Fibroblast of skin of right quadriceps (primary cell): ENCODE measurements at places on chromosomes 13 and 19.

- no peak for DNase-seq
Observed at GRCh38 chr13:61294467-61295191, 121.0 kb downstream of the PCDH20 start.

DNA sequence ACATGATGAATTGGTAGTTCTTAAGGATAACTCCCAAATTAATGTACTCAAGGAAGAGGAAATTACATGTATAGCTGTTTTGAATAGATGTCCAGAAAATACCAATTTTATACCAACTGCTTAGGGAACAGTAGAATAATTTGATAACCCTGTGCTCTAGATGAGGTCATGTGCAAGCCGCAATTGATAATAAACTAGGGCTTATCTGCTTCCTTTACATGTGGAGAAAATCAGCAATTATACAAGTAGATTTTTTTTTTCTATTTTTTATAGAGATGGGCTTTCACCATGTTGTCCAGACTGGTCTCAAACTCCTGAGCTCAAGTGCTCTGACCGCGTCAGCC, 9.3 kb downstream of the TPT1 start:
- no peak for DNase-seq

DNA sequence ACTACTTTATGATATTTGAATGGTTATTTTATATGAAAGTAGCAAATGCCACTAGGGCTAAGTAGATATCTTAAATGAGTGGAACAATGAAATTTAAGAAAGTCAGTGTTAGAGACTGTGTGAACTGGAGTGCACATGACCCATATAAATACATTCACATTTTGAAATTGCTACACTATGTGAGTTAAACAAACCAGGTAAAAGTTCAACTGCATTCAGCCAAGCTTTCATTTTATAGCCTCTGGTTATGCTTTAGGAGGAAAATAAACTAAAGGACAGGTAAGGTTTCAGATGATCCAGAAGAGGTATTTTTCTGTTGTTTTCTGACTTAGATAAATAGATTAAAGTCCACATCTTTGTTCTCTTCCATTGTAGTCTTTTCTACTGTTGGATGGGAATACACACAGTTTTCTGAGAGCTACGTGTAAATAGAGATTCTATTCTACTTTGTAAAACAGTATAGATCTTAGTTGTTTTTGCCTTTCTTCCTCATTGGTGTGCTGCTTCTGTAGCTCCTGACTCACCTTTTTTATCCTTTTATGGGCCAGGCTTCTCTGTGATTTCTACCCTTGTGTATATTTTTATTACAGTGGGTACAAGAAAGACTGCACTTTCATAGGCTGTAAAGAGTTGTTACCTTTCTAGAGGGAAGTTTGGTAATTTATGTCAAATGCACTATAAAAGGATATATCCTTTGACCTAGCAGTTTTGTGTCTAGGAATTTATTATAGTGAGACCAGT, 54.6 kb upstream of the KCTD4 start:
- no peak for DNase-seq

- DNase-seq: no peak
Observed at GRCh38 chr19:3784607-3785450, 1.4 kb downstream of the MATK start.

DNA sequence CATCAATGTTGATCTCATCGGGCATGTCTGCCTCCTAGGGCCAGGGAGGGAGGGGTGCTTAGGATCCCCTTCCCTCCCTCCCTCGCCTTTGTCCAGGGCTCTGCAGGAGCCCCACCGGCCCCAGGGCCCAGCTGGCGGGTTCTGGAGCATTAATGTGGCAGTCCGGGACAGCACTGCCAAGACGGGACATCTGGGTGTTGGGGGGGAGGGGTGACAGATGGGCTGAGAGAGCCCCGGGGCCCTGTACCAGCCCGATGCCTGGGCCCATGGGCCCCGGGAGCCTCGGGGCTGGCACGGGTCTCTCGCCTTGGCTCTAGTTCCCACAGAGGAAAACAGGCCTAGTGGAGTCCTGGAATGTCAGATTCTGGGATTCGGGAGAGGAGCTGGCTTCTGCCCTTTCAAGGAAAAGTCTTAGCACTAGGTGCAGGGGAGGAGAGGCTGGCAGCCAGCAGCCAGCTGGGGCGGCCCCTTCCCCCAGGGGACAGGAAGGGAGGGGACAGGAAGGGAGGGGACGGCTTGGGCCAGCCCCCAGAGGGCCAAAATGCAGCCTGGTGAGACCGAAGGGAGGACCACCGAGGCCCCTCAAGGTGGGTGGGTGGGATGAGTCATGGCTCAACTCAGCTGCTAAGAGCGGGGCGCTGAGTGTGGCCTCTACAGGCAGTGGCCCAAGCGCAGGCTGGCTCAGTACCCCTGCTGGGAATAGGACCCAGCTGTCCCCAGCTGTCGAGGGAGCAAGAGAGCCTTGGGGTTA, 3.1 kb downstream of the PPP1R14A start:
- DNase-seq: no peak

DNA sequence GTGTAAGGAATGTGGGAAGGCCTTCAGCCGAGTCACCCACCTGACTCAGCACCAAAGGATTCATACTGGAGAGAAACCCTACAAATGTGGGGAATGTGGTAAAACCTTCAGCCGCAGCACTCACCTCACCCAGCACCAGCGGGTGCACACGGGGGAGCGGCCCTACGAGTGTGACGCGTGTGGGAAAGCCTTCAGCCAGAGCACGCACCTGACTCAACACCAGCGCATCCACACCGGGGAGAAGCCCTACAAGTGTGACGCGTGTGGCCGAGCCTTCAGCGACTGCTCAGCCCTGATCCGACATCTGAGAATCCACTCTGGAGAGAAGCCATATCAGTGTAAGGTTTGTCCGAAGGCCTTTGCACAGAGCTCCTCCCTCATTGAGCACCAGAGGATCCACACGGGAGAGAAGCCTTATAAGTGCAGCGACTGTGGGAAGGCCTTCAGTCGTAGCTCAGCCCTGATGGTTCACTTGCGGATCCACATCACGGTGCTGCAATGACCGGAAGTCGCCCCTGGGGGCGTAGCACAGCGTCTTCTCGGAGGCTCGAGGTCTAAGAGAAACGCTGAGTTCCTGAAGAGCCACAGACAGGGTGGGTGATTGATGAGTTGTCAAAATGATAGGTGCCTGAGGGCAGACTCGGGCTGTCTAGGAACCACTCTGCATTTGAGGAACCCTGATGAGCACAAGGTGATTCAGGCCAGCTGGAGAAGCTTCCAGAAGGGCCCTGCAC, 12.2 kb downstream of the ZSCAN22 start:
- no peak for DNase-seq

DNA sequence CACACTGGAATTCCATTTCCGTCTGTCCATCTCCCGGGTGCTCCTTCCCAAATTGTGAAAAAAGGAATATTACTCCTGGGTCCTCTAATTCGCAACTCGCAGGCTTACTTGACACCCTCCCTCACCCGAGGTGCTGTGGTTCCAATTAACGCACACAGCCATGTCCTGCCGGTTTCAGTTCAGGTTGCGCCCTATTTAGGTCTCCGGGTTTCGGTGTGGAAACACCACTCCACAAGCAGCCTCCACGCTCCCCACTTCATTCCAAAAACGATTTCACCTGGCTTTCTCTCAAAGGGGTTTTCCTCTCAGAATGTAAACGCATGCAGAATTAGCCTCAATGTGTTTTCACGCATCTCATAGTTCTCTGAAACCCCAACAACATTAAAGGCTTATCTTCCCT, 37.9 kb downstream of the NAXD start:
- DNase-seq: no peak

- DNase-seq: no peak
Observed at GRCh38 chr13:112105892-112106291, 38.9 kb downstream of the SOX1 start.

GRCh38 chr13:48222358-48223301, 10.4 kb upstream of the ITM2B start:
- no peak for DNase-seq

- no peak for DNase-seq
Observed at GRCh38 chr19:28636016-28636629, 576.8 kb downstream of the UQCRFS1 start.

GRCh38 chr19:47157431-47158321, 27.0 kb downstream of the SAE1 start:
- peak; percentile 68 for DNase-seq

DNA sequence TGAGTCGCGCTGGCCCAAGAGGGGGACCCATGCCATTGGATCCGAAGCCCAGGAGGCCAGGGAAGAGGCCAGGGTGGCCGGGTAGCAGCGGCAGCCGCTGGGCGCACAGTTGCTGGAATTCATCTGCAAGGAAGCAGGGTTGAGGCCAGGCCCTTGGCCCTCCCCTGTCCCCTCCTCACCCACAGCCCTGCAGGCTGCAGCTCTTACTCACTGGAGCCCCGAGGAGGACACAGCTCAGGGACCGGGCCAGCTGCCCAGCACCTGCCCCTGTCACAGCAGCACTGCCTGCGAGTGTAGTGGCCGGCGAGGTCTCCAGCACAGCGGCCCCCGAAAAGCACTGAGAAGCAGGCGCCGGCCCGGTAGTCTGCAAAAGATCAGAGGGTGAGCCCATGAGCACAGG, 11.2 kb downstream of the FBN3 start:
- no peak for DNase-seq

DNA sequence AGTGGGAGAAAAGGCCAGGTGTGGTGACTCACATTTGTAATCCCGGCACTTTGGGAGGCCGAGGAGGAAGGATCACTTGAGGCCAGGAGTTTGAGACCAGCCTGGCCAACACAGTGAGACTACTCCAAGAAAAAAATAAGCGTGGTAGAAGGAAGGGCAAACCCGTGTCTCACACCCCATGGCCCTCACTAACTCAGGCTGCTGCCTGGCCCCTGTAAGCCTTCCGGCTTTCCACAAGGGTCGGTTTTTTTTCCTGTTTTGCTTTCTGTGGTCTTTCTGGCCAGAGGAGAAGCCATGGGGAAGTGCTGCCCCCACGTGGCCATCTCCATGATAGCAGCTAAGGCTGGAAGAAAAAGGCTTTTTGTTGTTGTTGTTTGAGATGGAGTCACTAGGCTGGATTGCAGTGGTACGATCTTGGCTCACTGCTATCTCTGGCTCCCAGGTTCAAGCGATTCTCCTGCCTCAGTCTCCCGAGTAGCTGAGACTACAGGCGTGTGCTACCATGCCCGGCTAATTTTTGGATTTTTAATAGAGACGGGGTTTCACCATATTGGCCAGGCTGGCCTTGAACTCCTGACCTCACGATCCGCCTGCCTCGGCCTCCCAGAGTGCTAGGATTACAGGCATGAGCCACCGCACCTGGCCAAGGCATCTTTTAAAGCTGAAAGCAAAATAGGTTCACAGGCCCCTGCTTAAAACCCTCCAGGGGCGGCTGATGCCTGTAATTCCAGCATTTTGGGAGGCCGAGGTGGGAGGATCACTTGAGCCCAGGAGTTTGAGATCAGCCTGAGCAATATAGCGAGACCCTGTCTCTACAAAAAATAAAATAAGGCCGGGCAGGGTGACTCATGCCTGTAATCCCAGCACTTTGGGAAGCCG, 7.5 kb upstream of the ARHGEF18 start:
- peak; percentile 69 for DNase-seq

- no peak for DNase-seq
Observed at GRCh38 chr13:72199640-72200039, 332.6 kb upstream of the DACH1 start.

DNA sequence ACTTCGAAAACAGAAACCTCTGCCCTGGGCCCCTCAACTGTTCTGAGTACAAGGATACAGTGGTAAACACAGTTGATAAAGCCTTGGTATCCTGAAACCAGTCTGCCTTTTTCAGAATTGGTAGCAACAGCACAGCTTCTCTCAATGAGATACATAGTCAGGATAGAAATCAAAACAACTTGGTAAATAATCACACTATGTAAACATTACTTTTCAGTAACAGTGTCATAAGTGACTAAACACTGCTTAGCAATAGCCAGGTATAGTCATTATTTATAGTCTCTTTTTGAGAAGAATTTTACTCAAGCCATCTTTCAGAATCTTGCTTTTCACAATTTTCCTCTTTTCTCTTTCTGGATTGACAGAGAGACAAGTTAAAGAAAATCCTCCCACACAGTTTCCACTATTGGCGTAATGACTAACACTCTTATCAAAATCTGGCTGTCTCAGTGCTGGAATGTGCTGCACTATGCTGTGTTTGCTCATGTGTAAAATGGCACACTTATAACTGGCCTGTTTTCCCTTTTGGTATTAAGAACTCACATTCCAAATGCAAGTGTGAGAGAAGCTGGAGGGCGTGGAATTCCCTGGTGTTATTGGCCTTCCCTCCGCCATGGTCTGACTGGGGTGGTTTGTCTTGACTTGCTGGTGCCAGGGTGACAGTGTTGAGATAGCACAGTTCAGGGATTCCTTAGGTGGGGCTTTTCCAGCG, 368.8 kb downstream of the TDRD3 start:
- no peak for DNase-seq

GRCh38 chr13:108268466-108269112, 929 bp upstream of the TNFSF13B start:
- DNase-seq: no peak

- no peak for DNase-seq
Observed at GRCh38 chr19:15161028-15161984, 39.5 kb downstream of the NOTCH3 start.

GRCh38 chr13:97077341-97077740, 83.1 kb upstream of the OXGR1 start:
- DNase-seq: no peak

DNA sequence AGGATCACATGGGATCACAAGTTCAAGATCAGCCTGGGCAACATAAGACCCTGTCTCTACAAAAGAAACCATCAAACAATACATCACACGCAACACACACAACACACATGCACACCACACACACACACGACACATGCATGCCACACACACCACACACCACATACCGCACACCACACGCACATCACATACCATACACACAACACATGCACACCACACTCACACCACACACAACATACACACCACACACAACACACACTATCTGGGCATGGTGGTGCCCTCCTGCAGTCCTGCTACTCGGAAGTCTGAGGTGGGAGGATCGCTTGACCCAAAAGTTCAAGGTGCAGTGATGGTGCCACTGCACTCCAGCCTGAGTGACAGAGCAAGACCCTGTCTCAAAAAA, 198.3 kb downstream of the USP12 start:
- no peak for DNase-seq

DNA sequence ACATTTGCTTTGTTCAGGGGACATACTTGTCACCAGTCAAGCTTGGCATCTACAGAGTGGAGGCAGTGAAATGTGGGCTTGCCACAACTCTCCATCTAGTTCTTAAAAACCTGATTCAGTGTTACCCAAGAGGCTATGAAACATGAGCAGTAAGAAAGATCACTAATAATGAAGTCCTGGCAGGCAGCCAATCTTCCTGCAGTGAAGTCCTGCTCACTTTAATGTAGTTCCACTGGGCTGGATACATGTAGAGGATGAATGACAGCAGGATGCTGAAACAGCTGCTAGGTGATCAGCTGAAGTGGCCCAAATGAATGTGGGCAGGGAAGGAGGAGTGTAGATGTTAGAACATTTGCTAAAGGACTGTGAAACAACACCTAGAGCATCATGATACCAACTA, 1213.1 kb downstream of the OLFM4 start:
- DNase-seq: no peak

- DNase-seq: no peak
Observed at GRCh38 chr13:109794095-109794494, 7.7 kb upstream of the IRS2 start.

- no peak for DNase-seq
Observed at GRCh38 chr13:47774671-47774994, 226.4 kb downstream of the SUCLA2 start.

GRCh38 chr19:51719251-51719988, 4.4 kb downstream of the HAS1 start:
- DNase-seq: no peak

GRCh38 chr13:98565726-98566565, 11.0 kb downstream of the STK24 start:
- no peak for DNase-seq

- peak; percentile 50 for DNase-seq
Observed at GRCh38 chr13:50467156-50468110, 376.1 kb downstream of the DLEU7 start.
